Foreskin keratinocyte (primary cell): ENCODE measurements at places on chromosomes 11 and 22. TPM values are rescaled to one million over a fixed set of nuclear protein-coding genes. Genes with fewer than 3 reads are reported as not detected.

The COX8A gene
- polyA plus RNA-seq, result 995 and 998 TPM in 2 replicates

The SRSF8 gene
- 28.5 and 29.7 TPM in 2 replicates for polyA plus RNA-seq

The LINC01488 gene
- not detected in 2 replicates for polyA plus RNA-seq

The APOA4 gene
- polyA plus RNA-seq, result not detected in 2 replicates

The OR5P2 gene
- not detected in 2 replicates for polyA plus RNA-seq

The PHF21A gene
- polyA plus RNA-seq, result 6.7 and 8.2 TPM in 2 replicates
